Endothelial cell of umbilical vein (primary cell): ENCODE measurements at places on chromosomes 13 and 19. TPM values are rescaled to one million over a fixed set of nuclear protein-coding genes. Genes with fewer than 3 reads are reported as not detected.

C1QTNF9B gene
- not detected in 2 replicates for total RNA-seq

- peak; percentile 59 for DNase-seq
These were observed 106.4 kb upstream of the MLNR start for GRCh38 chr13:49113526-49114286.

SHD gene
- not detected in 2 replicates for total RNA-seq

ZNF528 gene
- 11.3 and 16.1 TPM in 2 replicates for total RNA-seq
